Hepatocyte (in vitro differentiated cells): ENCODE measurements at places on chromosomes 3 and 15. TPM values are rescaled to one million over a fixed set of nuclear protein-coding genes. Genes with fewer than 3 reads are reported as not detected.

MAN2A2 gene
- total RNA-seq, result 8.3 and 11.2 TPM in 2 replicates

GOLGA8T gene
- not detected in 2 replicates for total RNA-seq

MESP2 gene
- total RNA-seq, result 0.30 and 1.2 TPM in 2 replicates

DNA sequence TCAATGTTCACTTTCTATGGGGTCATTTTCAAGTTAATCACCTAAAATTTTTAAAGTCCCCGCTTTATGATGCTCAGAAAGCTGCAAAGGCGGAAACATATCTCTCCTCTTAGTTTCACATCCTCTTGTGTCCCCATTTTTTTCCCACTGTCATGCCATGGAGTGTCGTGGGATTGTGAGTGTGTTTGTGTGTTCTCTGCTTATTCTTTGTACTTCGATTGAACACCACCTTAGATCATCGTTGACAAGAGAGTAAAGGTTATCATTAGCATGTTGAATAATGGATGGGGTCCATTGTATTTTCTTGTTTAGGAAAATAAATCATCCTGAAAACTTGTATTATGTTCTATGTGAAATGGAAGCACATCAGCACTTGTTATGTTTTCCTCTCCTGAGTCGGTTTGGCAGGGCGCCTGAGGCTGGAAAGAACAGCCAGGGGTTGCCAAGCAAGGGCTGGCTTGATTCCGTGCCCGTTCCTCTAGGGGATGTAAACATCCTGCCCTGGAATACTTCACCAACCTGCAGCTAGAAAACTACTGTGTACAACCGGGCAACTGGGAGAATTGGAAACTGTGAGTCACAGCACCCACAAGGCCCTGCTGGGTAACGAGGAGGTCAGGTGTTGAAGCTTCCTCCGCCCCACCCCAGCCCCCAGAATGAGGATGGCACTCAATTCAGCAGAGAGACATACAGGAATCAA is 67.2 kb downstream of the EIF4E3 start:
- DNase-seq, result peak; percentile 51
- no peak overlapping the region for H3K4me3 ChIP-seq
- no peaks in the 10 kb centered on the region for H3K4me1 ChIP-seq
- no peak overlapping the region for H3K27ac ChIP-seq

IGF2BP2 gene
- 81.5 and 88.9 TPM in 2 replicates for total RNA-seq

DNA sequence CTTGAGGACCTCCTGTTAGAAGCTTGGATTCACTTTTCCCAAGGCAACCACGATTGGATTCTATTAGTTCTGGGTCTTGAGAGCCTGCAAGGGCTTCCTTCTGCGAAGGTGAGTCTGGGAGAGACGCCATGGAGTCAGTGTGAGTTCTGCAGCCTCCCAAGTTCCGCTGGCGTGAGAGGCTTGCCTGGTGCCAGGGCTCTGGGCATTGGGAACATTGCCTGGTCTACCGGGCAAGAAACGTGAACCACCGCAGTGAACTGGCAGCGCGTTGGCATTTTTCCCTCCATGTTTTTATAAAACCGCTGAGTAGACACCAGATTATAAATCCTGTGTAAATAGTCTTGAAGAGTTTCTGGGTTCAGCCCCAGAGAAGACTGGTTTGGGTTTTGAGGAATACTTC is 160.9 kb downstream of the IGF1R start:
- no peak overlapping the region for H3K4me3 ChIP-seq
- no peaks in the 10 kb centered on the region for H3K36me3 ChIP-seq
- H3K27me3 ChIP-seq, result no peaks in the 10 kb centered on the region
- DNase-seq, result no peak
- no peak overlapping the region for H3K27ac ChIP-seq

PIK3CB gene
- total RNA-seq, result 21.3 and 23.0 TPM in 2 replicates

GRCh38 chr3:149450281-149450680 is 24.2 kb upstream of the TM4SF4 start:
- H3K27ac ChIP-seq, result peak overlapping the region; percentile 26
- no peaks in the 10 kb centered on the region for H3K4me1 ChIP-seq
- no peak overlapping the region for H3K4me3 ChIP-seq
- H3K36me3 ChIP-seq, result no peaks in the 10 kb centered on the region
- H3K27me3 ChIP-seq, result no peaks in the 10 kb centered on the region
- DNase-seq, result no peak
